Anterior cingulate cortex (tissue), 58 donors: ENCODE measurements at places on chromosomes 5 and 9.
A peak's percentile ranks its signal among the peaks of the same experiment; 100 is the strongest.

DNA sequence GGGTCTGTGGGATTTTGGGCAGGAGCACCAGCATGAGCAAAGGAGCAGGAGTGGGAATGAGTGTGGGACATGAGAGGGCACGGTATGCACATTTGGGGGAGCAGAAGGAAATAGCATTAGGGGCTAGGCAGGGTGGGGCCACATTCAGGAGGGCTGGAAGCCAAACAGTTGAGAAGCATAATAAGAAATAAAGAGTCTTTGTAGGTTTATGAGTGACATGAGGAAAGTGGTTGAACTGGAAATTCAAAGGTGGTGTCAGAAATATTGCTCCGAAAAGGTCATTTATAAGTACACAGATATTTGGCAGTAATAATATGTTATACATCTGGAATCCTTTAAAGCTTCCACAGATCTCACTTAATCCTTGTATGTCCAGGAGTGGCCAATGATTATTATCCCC, 26.4 kb downstream of the ARHGEF28 start:
- DNase-seq: no peak

DNA sequence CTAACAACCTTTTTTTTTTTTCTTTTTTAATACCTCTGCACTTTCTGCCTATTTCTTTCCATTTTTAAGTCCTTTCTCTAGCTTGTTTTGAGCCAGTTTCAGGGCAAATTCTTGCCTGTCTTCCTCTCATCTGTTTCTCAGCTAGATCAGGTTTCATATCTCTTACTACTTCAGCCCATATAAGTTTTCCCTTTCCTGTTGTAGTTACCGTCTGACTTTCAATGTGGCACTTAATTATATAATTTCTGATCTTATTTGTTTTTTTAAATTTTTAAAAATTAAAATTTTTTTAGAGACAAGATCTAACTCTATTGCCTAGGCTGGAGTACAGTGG, 104.7 kb upstream of the ELL2 start:
- DNase-seq: no peak

- DNase-seq: no peak
These were observed 187.1 kb downstream of the AOPEP start for GRCh38 chr9:94913550-94913949.

- no peak for DNase-seq
These were observed 3.4 kb downstream of the LRRC70 start for GRCh38 chr5:62581836-62582597.

DNA sequence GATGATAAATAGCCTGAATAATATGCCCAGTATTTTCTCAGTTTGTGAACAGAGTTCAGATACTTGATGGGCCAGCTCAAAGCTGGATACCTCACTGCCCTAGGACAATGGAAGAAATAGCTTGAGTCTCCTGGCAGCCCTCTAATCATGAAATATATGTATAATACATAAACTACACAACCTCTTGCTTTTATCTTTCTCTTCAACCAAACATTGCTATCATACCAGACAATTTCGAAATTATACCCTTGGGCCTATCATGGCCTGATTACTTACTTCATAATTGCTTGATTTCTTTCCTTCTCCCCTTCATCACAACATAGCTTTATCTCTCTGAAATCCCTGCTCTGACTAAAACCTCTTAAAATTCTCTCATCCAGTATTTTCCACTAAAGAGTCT, 1144.9 kb upstream of the C9orf72 start:
- DNase-seq: no peak

GRCh38 chr5:17443333-17444130, 54.5 kb upstream of the TAF11L2 start:
- DNase-seq: no peak

GRCh38 chr5:58503390-58504046, 12.3 kb downstream of the GAPT start:
- DNase-seq: no peak

GRCh38 chr5:140402258-140403074, 833 bp downstream of the ANKHD1 start:
- no peak for DNase-seq

DNA sequence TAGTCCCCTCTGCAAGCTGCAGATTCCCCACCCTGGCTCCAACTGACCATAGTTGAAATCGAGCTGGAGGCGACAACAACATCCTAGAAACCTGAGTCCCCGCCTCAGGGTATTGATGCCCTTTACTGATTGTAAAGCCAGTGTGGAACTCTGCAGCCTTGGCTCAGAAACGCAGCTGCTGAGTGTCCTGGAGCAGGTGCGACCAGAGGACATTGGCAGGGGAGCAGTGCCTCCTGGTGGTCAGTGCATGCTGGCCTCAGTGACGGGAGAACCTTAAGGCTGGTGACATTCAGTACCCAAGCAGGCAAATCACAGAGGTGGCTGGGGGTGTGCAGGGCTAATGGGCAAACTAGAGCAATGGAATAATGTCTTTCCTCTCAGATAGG, 20.4 kb upstream of the ZNF354B start:
- DNase-seq: peak; percentile 4

DNA sequence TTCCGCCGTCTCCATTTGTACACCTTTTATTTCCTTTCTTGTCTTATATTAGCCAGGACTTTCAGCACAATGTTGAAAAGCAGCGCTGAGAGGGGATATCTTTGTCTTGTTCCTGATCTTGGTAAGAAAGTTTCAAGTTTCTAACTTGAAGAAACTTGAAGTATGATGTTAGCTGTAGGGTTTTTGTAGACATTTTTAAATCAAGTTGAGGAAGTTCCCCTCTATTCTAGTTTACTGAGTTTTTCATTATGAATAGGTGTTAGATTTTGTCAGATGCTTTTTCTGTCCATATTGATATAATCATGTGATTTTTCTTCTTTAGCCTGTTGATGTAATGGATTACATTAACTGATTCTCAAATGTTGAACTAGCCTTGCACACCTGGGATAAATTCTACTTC, 425.7 kb downstream of the PIK3R1 start:
- DNase-seq: no peak

GRCh38 chr5:173830421-173830820, 57.7 kb upstream of the CPEB4 start:
- no peak for DNase-seq

DNA sequence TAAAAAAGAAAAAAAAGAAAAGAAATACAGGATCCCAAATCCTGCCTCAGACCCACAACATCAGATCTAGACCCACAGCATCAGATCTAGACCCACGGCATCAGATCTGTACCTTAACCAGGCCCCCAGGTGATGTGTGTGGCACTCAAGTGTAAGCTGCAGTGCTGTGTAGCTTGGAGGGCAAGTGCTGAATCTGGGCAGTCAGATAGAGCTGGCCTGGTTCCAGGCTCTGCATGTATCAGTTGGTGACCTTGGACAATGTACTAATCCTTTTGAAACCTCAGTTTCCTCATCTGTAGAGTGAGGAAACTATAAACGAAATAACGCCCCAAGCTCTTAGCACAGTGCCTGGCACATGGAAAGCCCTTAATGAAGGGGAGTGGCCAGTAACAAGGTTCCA, 16.7 kb downstream of the COL15A1 start:
- no peak for DNase-seq

DNA sequence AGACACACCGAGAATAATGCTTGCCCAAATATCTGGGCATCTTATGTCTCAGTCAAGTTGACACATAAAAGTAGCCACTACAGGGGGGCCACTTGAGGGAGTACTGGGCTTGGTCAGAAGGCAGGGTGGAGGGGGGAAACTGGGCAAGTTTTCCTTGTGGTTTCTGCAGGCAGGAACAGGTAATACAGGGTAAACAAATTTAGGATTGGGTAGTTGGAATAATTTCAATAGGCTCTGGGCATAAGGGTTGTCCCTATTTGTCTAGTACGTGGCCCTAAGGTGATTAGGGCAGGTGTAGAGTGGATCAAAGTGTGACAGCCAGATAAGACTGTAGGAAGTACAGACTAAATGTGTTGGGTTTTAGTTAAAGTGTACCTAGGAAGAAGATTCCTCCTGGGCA, 353.1 kb downstream of the TLE4 start:
- DNase-seq: no peak

- no peak for DNase-seq
These were observed 45.6 kb downstream of the FOXI1 start for GRCh38 chr5:170151097-170151831.
